Activated CD8-positive, alpha-beta memory T cell treated with anti-CD3 and anti-CD28 coated beads, Interleukin-2, amount 50 U/mL, for 4 hours (primary cell): ENCODE measurements at places on chromosomes 12 and 14.

- DNase-seq = no peak
Measured at GRCh38 chr14:102323102-102323501, 3.6 kb downstream of the ZNF839 start.

DNA sequence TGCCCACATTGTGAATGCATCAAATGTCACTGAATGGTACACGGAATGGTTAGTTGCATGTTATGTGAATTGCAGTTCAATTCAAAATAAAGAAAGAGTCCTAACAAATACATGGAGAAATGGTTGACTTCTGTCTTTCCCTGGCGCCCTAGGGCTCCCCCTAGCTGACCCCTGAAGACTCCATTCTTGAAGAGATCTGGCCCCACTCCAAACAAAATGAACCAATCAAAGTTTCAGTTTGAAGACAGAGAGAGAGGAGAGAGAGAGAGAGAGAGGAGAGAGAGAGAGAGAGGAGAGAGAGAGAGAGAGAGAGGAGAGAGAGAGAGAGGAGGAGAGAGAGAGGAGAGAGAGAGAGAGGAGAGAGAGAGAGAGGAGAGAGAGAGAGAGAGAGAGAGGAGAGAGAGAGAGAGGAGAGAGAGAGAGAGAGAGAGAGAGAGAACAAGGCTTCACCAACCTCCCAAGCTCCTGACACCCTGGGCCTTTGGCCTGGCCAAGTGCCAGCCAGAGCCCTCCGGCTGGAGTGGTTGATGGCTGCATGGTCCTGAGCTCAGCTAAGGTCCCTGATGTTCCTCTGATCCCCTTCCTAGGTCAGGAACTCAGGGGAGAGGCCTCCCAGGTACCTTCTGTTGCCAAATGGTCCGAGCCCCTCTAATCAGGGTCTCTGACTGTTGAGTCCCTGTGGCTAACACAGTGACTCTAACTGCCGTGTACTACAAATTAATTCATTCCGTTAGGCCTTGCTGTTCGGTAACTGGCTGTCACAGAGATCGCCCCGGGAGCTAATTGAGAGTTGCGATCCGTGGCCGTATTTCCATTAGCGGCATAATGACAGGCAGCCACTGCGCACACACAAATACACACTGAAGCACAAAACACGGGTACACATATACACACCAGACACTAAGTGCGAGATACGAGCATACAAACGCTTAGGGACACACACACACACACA lies 188.8 kb downstream of the ESRRB start:
- DNase-seq = no peak

DNA sequence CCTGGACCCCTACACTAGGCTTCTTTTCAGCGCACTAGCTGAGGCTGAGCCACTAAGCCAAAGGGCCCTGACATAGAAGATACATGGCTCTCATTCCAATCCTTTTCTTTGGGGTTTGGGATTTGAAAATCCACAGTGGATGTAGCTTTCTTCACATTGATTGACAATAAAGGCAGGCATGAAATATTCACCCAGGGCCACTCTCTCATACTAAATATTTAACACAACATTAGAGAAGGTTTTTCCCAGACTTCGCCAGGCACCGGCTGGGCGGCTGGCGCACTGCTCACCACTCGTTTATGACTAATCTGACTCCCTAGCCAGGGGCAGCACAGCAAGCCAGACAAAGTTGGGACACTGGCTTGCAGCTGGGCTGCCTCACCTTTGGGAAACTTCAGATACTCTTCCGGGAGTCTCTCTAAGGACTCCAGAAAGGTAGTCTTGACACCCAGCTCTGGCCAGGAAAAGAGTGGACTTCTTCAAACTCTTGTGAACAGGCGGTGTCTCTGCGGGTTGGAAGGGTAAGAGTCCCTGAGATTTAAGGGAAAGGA lies 699 bp upstream of the HOXC11 start:
- DNase-seq = no peak

DNA sequence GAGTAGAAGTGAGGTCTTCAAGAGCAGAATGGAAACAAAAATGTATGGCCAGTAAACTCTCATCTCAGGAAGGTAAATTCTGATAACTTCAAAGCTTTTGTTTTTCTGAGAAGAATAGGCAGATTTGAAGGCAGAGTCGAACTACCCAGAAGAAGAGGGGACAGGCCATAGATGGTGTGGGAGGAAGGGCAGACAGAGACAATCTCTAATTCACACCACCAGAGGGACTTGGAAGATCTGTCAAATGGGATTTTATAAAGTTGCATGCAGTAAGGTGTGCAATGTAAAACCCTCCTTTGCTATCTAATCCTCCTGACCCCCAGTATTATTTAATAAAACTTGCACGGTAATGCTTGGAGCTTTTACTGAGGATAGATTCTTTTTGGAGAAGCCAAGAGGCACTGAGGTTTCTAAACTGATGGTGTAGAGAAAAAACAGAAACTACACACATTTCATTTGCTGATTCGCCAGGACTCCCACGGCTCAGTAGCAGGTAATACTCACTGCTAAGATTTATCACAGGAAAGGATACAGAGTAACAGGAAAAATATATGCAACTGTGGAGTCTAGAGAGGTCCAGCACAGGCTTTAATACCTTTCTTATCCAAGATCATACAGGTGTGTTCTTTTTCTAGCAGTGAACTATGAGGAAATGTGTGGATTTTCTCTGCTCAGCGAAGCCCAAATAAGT lies 18.3 kb downstream of the SLC38A2 start:
- DNase-seq = no peak
